ENCODE measurements at places on chromosomes 1 and 21. TPM values are rescaled to one million over a fixed set of nuclear protein-coding genes. Genes with fewer than 3 reads are reported as not detected.

DNA sequence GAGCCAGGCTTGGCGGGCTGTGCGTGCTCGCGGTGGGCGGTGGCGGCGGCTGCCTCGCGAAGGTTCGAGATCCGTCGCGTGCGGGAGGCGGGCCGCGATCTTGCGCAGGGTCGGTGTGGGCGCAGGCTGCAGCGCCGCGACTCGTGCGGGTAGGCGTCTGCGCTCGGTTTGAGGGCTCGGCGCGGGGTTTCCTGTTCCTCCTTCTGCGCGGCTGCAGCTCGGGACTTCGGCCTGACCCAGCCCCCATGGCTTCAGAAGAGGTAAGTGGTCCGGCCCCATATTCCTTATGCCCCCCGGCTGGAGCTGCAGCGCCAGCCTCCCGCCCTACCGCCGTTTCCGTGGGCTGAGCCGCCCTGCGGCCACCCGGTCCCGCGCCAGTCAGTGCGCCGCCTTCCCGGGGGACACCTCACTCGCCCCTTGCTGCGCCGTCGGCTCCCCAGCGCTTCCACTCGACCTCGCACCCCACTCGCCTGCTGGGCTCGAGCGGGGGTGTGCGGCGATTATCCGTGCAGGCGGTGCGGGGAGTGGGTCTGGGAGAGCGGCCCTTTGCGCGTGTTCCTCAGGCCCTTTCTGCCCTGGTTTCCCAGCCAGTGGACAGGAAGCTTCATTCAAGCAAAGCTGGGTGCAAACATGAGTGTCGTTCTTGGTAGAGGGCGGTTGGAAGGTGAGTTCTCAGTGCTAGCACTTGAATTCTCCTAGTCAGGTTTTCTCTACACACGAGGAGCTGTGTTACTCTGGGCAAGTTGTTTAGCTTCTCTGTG is at the start of gene CACYBP:
CACYBP (plus strand) TSS at position 12 of the 761 bp plus-strand sequence; CDS start at position 246, 234 bp downstream.
- no peak for DNase-seq

RXRG gene
- 0.17 TPM for total RNA-seq

GRCh38 chr1:25501235-25502058 is 42.0 kb upstream of the LDLRAP1 start:
- DNase-seq = no peak

DNA sequence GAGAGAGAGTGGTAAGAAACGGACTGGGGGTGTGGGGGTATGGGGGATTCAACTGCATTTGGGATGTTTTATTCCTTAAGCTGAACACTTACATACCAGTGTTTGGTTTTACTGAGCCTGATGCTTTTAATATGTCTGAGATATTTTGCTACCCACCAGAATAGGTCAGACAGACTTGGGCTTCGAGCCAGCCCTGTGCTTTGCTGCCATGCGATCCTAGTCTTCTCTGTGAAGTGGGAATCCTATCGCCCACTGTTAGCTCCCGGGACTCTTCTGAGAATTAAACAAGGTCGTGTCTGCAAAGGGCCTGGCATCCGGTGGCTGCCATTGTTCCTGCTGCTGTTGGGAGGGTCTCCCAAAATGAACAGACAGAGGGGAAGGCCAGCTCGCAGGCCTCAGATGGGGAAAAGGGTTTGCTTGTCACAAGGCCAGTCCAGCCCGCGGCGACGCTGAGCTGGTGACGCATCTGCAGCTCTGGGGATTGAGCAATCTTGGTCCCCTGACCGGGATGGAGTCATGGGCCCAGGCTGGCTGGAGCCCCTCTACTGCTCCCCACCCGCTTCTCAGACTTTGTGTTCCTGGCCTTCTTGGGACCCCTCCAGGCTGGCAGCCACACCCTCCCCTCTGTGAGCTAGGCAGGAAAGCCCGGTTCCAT is 26.9 kb upstream of the ECE1 start:
- DNase-seq = peak; percentile 84

ACTL8 gene
- 0.46 TPM for total RNA-seq

UQCRH gene
- total RNA-seq = 1,306 TPM

RORC gene
- not detected for total RNA-seq

OR14K1 gene
- total RNA-seq = not detected

DNA sequence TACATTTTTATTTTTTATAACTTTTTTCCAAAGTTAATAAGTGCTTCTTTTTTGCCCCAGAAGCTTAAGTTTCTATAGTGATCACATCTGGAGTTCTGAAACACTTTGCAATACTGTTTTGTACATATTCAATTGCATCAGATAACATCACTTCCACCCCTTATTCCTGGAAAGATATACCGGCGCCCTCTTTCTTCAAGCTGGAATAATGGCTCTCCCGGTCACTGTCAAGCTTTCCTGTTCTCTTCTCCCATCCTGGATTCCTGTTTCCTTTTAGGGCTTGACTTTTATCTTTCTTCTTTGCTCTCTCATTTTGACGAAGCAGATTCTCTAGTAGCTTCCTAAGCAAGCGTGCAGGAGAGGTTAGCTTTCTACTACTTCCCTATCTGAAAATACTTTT is 1866.8 kb downstream of the MRPL39 start:
- DNase-seq = no peak

GRCh38 chr1:193309936-193310475 is 123.6 kb upstream of the B3GALT2 start:
- DNase-seq = no peak

- DNase-seq = no peak
These were observed 41.9 kb downstream of the NGF start for GRCh38 chr1:115295904-115296696.

- DNase-seq = no peak
These were observed 251.8 kb downstream of the CRB1 start for GRCh38 chr1:197519741-197520334.

CDCA8 gene
- 33.6 TPM for total RNA-seq

DNA sequence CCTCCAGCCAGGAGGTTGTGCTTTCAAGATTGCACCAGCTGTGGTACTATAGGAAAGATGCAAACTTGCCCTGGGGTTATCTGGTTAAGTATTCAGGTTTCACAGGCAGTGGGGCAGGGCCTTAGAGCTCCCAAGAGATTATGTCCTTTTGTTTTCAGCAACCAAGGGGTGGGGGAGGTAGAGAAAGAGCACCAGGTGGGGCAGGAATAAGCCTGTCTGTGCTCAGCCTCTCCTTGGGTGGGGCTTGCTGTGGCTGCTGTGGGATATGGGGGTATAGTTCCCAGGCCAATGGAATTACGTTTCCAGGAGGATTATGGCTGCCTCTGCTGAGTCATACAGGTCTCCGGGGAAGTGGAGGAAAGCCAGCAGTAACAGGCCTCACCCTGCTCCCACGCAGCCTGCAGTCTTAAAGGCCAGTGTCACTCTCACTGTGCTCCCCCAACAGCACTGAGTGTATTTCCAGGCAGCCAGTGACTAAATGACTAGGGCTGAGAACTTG is 508.6 kb downstream of the RWDD3 start:
- peak; percentile 6 for DNase-seq

PYHIN1 gene
- total RNA-seq = not detected

MASP2 gene
- total RNA-seq = not detected

SARS1 gene
- total RNA-seq = 287 TPM

- no peak for DNase-seq
These were observed 12.7 kb upstream of the IFNGR2 start for GRCh38 chr21:33390479-33390878.

GRCh38 chr1:98360864-98361263 is 300.7 kb upstream of the SNX7 start:
- no peak for DNase-seq

GRCh38 chr1:167110586-167110985 is 16.7 kb downstream of the STYXL2 start:
- peak; percentile 19 for DNase-seq

GRCh38 chr1:211531194-211532087 is 39.5 kb upstream of the RD3 start:
- DNase-seq = no peak

DNA sequence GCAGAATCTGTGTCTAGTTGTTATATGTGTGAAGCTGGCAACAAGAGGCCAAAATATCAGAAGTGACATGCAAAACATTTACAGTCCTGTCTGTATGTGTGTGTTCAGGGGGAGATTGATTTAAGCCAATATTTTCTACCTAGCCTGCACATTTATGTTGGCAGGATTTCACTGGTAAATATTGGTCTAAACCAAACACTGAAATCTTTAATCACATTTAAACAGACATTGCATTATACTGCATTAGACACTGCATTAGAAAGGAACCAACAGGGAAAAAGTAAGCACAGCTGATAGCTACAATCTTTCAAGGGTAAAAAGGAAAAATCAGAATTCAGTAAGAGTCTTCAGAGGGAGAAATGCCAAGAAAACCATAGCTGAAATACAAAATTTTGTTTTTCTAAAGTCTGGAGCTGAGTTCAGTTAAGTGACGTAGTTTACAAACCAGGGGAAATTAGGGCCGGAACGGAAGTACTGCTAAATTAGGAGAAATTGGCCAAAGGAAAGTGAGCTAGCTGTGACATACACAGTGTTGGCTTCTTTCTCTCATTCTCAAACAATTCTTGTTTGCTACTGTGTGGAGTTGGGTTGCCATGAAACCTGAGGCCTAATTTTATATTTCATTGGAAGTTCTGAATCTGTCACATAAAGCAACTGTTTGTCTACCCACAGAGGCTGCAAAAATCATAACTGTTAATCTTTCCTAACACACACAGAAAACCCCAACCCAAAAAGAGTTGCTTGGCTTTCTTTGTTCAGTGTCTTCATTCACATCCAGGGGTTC is 217.3 kb upstream of the SGIP1 start:
- no peak for DNase-seq

- no peak for DNase-seq
These were observed 24.4 kb upstream of the CEP350 start for GRCh38 chr1:179929955-179930798.

DNA sequence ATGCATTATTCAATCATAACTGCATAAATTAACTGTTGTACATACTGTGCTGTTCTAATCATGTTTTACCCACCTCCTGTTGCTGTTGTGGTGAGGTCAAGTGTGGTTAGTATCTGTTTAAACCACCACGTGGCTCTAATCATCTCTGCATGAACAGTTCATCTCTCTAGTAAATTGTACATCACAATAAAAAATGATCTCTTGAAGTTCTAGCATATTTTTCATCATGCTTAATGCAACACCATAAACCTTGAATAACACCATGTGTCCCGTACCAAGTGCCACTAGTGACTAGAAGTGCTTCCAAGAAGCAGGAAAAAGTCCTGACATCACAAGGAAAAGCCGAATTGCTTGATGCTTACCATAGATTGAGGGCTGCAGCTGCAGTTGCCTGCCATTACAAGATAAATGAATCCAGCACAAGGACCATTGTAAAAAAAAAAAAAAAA is 51.7 kb downstream of the SNRPE start:
- no peak for DNase-seq

TTC39A gene
- total RNA-seq = 0.06 TPM

CXADR gene
- total RNA-seq = 5.1 TPM

DNA sequence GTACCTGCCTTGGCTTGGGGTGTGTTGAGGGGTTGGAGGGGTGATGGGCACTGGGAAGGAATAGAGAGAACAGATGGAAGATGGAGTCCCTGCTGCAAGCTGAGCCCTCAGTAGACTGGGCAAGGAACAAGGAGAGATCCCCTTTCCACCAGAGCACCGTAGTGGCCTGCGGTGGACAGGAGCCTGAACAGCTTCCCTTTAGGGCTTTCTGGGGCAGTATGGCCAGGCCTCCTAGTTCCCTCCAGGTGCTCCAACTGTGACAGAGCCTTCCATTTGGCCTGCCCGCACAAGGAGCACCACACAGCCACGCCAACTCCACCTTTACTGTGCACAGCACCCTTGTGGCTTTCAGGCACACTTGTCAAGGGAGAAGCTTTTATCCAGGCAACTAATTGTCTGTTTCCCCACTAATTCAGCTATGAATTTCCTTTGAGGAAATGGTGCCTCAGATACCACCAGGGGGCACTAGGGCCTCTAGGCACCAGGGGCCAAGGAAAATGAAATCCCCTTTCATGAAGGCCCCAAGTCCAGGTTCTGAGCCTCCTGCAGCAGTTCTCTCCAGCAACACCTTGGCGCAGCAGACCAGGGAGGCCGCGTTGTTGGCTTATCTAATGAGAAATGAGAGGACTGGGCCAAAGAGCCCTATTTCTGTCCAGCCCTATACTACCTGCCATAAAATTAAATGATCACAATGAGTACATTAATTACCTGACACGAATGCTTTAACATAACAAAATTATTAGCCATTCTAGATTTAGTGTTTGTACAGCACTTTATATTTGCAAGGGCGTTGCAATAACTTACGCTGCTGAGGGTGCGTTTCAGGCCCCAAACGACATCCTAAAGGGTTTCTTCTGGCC is 23.1 kb upstream of the ERI3 start:
- DNase-seq = peak; percentile 69

LEMD1 gene
- not detected for total RNA-seq

Data from Daoy (cell line).